ENCODE measurements at places on chromosomes 3 and 15. TPM values are rescaled to one million over a fixed set of nuclear protein-coding genes. Genes with fewer than 3 reads are reported as not detected.

ADGRG7 gene
- not detected for polyA plus RNA-seq

LARP6 gene
- not detected for polyA plus RNA-seq

IGF1R gene
- 1.8 TPM for polyA plus RNA-seq

SERPINI2 gene
- not detected for polyA plus RNA-seq

SLC51B gene
- not detected for polyA plus RNA-seq

CNTN3 gene
- not detected for polyA plus RNA-seq

ACSBG1 gene
- polyA plus RNA-seq = not detected
